ENCODE measurements at places on chromosomes 11 and 22.

DNA sequence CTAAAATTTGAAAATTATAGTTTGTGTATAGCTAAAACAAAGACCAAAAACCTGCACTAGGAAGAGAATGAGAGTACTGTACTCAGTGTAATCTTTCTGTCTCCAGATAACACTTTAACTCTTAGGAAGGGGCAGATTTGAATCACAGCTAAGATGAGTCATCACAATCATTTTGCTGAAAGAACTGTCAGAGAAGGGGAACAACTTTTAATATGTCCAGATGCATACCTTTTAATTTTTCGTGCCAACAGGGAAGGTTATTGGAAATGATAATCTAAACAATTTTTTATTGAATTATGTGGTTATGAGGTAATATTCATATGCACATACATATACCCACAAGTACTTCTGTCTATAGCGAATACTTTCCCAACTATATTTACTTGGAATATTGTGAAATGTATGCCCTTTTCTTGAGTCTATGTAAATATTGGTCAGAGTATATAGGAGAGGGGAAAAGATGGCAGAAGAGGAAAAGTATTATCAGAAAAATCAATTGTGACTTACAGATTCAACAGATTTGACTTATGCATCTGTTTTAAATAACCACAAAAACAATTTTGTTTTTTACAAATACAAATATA lies 51.1 kb upstream of the MUC15 start:
- no peak for DNase-seq

- no peak for DNase-seq
Observed at GRCh38 chr22:18091478-18091877, 13.7 kb downstream of the PEX26 start.

- no peak for DNase-seq
Observed at GRCh38 chr22:33083212-33083611, 25.0 kb upstream of the SYN3 start.

GRCh38 chr22:32528984-32529982 lies 54.7 kb downstream of the FBXO7 start:
- DNase-seq, result peak; percentile 76

GRCh38 chr11:105158436-105158835 lies 18.9 kb upstream of the CARD18 start:
- DNase-seq, result no peak

GRCh38 chr11:58994171-58994570 lies 54.9 kb downstream of the GLYATL1 start:
- DNase-seq, result no peak

DNA sequence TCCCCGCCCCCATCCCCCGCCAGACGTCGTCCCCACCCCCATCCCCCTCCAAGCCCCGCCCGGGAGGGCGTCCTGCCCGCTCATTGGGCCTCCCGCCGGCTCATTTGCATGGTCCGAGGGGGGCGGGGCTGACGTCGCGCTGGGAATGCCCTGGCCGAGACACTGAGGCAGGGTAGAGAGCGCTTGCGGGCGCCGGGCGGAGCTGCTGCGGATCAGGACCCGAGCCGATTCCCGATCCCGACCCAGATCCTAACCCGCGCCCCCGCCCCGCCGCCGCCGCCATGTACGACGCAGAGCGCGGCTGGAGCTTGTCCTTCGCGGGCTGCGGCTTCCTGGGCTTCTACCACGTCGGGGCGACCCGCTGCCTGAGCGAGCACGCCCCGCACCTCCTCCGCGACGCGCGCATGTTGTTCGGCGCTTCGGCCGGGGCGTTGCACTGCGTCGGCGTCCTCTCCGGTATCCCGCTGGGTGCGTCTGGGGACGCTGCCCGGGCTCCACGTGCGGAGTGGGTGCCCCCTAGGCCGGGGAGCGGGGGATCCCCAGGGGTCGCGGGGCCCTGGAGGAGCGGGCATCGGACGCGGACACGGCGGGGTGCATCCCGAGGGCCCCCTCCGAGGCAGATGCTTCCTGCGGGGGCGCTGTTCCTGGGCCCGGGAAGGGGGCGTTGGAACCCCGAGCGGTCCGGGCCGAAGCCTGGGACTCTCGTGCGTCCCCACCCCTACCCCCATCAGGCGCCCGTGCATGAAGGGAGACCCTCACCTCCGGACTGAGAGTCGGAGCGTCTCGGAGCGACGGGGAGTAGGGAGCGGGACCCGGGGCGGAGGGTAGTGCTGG lies at the start of gene PNPLA3:
Gene PNPLA3 (plus strand): TSS at position 175 of the 834 bp plus-strand sequence. CDS start 107 bp downstream, at position 282.
- DNase-seq, result peak; percentile 79

- no peak for DNase-seq
Observed at GRCh38 chr11:8273287-8273686, 9.6 kb upstream of the LMO1 start.

DNA sequence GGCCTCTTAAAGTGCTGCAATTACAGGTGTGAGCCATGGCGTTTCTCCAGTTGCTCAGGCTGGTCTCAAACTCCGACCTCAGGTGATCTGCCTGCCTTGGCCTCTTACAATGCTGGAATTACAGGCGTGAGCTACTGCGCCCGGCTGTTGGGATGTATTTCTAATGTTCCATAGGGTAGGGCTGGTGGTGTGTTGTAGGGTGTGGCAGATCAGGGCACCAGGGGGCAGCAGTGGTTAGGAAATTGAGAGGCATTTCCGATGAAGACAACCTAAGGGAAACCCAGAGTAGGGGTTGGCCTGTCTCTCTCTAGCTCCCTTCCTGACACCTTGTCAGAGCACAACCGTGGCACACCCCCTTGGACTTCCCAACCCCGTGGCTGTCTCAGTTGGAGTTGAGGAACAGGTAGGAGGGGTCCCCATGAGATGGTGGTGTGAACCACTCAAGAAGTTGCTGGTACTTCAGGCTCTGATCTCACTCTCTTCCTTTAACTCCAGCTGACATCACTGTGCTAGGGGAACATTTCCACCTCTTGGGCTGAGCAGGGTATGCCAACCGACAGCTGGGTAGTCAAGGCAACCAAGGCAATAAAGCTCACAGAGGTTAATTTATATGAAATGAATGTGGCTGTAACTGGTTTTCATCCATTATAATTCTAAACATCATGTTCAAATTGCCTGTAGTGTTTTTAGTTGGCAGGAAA lies 33.0 kb downstream of the YWHAH start:
- DNase-seq, result peak; percentile 40

Measured in C1 segment of cervical spinal cord (tissue), 14 donors.